ENCODE measurements at places on chromosomes 3 and 15.

- no peak for DNase-seq
These were observed 101.8 kb upstream of the LIPC start for GRCh38 chr15:58329781-58330671.

GRCh38 chr15:39052323-39052705, 487.7 kb upstream of the RASGRP1 start:
- DNase-seq, result no peak

DNA sequence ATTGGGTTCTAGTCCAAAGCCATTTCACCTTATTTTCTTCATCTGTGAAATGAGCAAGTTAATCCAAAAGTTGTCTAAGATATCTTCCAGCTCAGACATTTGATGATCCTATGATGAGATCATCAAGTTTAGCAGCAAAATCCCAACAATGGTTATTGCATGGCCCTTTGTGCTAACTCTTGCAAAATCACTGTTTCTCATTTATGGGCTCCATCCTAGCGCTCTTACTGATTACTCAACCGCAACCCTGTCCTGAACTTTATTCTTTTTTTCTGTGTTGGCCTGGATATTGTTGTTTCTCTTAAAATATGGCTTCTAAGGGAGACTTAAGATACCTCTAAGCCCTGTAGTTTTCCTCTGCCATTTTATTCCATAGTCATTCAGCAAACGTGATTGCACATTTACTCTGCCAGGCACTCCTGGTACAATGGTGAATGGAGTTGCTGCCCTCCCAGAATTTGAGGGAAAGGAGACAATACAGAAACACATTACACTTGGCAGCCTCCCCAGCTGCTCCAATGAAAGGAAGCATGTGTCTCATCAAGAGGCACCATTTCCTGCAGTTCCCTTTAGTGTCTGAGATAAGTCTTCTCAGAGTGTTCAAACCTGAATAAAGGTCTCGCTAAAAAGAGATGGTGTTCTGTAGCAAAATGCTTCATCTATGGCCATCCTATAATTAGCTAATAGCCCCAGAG, 4.4 kb downstream of the GXYLT2 start:
- DNase-seq, result no peak

GRCh38 chr3:187040516-187041361, 98.6 kb downstream of the RPL39L start:
- DNase-seq, result no peak

- no peak for DNase-seq
These were observed 69.4 kb downstream of the OSBPL10 start for GRCh38 chr3:31911643-31912042.

DNA sequence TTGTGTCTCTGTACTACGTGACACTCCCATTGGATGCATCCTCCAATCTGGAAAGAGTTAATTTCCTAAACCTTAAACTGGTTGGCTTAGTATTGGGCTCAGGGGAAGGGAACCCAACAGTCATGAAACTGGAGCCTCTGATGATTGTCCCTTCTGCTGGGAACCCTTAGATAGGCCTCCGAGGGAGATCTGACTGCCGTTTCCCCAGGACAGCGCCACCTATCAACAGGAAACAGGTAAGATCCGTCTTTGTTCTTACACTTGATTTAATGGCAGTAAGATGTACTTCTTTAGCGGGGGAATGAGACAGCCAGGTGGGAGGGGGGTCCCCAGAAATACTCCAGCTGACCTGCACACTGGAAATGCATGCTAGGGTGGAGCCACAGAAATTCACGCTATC, 1749.6 kb downstream of the SI start:
- no peak for DNase-seq

DNA sequence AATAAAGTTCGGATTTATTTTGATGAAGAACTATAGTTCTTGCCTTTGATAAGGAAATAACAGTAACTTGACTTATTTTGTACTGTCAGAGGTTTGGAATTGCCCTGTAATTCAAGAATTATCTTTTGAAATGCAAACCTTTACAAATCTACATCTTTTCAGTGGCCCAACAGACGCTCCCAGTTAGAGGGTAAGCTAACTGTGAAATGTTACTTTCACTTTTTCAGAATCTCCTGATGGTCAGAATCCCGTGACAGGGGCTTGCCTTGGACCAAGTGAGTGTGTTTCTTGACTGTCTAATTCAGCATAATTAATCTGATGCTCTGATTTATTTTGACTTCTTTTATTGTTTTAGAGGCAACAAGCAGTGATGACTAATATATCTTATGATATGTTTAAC, 262.5 kb downstream of the PLOD2 start:
- DNase-seq, result no peak

DNA sequence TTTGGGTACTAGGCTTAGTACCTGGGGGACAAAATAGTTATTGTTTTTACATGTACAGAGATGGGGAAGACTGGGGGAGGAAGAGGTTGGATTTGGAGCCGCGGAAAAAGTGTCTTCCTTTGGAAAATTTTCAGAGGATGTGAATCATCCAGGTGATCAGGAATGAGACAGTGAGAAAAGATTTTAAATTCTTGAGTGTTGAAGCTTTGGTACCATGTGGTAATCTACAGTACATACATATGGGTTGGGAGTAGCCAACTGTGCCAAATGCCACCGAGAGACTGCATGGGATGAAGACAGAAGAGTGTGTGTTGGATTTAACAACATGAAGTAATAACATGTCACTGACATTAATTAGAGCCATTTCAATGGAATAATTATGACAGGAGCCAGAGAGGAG, 1238.2 kb downstream of the ROBO1 start:
- no peak for DNase-seq

- DNase-seq, result no peak
These were observed 12.8 kb upstream of the TMOD3 start for GRCh38 chr15:51816611-51817010.

DNA sequence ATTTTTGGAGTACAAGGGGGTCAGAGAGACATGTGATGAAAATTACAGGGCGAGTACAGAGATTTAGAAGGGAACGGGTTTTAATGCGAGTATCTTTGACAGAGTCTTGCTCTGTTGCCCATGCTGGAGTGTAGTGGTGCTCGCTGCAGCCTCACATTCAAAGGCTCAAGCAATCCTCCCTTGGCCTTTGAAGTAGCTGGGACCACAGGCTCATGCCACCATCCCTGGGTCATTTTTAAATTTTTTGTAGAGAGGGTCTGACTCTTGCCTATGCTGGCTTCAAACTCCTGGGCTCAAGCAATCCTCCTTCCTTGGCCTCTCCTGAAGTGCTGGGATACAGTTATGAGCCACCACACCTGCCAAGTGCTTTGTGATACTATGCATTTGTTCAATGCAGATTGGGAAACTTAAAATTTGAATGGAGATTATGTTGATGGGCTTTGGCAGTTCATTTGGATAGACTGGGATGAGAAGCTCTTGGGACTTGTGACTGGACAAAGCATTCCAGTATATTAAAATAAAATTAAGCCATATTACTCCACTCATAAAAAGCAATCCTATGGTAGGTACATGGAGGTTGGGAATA, 4.0 kb upstream of the LMLN start:
- peak; percentile 5 for DNase-seq

DNA sequence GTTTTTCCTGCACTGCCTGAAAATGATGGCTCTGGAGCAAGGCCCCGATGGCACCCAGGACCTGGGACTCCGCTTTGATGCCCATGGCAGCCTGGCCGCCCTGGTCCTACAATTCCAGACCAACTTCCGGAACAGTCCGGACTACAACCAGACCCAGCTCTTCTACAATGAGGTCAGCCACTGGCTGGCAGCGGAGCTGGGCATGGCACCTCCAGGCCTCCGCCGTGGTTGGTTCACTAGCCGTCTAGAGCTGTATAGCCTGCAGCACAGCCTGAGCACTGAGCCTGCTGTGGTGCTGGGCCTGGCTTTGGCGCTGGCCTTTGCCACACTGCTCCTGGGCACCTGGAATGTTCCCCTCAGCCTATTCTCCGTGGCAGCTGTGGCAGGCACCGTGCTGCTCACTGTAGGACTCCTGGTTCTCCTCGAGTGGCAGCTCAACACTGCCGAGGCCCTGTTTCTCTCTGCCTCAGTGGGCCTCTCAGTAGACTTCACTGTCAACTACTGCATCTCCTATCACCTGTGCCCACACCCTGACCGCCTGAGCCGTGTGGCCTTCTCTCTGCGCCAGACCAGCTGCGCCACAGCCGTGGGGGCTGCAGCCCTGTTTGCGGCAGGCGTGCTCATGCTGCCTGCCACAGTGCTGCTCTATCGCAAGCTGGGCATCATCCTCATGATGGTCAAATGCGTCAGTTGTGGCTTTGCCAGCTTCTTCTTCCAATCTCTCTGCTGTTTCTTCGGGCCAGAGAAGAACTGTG, 10.9 kb downstream of the DISP2 start:
- DNase-seq, result no peak

GRCh38 chr3:181362378-181362777, 349.3 kb upstream of the SOX2 start:
- DNase-seq, result no peak

GRCh38 chr15:63331456-63331855, 50.2 kb downstream of the CA12 start:
- no peak for DNase-seq

DNA sequence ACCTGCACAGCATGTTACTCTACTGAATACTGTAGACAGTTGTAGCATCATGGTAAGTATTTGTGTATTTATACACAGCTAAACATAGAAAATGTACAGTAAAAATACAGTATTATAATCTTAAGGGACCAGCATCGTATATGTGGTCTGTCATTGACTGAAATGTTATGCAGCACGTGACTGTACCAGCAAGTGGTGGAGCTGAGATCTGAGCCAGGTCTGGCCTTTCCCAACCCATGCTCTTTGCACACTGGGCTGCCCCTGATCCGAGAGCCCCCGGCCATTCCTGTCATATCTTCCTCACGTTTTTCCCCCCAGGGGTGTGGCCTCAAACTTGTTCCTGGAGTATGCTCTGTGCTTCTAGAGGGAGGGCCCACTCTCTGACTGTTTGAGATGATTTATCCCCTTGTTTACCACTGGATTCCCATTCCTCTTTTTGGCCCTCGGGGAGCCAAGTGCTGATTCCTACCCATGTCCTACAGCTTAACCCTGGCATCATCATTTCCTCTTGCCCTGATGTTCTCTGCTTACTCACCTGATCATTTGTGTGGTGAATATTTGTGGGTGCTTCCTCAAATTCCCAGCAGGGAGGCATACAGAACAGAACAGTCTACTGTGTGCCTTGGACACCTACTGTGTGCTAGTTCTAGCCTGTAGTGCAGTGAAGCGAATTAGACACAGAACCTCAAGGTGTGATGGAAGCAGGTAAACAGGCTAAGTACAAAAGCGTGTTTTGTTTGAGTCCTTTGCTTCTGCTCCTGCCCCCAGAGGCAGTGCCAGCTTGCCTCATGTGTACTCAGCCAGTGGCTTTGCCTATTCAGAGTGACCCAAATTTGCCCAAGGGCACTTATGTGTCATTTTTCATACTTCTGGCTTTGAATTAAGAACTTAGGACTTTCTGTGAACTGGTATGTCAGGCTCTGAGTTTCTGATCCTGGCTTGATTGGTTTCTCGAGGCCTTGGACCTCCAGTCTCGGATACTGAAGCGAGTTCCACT, 21.0 kb downstream of the CSRNP1 start:
- DNase-seq, result no peak

DNA sequence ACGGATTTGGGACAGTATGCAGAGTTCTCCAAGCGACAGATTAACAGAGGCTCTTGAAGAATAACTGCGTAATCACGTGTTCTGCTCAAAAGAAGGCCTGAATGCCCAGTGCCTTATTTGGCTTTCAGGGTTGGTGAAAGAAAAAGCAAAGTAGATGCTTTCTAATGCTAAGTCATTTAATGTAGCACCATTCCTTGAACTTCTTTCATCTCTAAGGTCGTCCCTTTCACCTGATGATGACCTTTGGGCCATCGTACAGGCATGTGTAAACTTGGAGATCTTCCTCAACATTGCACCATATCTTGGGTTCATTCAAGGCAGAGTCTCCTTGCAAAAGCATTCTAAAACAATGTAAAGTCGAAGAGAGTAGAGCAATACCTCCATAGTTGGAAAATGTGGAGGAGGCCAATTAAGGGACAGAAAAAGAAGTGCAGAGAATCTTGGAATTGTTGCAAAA, 48.9 kb downstream of the TMEM44 start:
- peak; percentile 54 for DNase-seq

DNA sequence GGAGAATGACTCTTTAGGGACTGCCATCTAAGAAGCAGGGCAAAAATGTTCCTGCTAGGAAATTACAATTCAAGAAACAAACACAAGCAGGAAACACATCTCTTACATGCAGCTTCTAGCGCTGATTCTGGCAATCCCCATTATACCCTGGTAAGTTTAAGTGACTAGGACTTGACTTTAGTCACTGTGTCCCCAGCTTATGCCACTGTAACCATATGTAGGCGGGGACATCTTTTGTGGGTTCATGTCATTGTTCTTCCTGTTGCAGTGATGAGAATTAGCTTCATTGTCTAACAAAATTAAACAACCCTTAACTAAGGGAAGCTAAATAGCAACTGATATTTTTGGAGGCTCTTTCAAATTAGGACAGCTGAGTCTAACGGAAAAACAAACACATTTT, 17.9 kb upstream of the FAM81A start:
- DNase-seq, result no peak

GRCh38 chr3:161713731-161714130, 217.1 kb downstream of the OTOL1 start:
- no peak for DNase-seq

GRCh38 chr15:45795440-45796069, 160.7 kb downstream of the SQOR start:
- DNase-seq, result peak; percentile 64

GRCh38 chr3:7957024-7957423, 544.6 kb upstream of the LMCD1 start:
- no peak for DNase-seq
